ENCODE measurements at places on chromosomes 13 and 19.
A peak's percentile ranks its signal among the peaks of the same experiment; 100 is the strongest.

- no peak for DNase-seq
These were observed 3.5 kb upstream of the ZNF701 start for GRCh38 chr19:52566588-52566987.

- no peak for DNase-seq
These were observed 36.9 kb downstream of the RASA3 start for GRCh38 chr13:114095486-114095885.

DNA sequence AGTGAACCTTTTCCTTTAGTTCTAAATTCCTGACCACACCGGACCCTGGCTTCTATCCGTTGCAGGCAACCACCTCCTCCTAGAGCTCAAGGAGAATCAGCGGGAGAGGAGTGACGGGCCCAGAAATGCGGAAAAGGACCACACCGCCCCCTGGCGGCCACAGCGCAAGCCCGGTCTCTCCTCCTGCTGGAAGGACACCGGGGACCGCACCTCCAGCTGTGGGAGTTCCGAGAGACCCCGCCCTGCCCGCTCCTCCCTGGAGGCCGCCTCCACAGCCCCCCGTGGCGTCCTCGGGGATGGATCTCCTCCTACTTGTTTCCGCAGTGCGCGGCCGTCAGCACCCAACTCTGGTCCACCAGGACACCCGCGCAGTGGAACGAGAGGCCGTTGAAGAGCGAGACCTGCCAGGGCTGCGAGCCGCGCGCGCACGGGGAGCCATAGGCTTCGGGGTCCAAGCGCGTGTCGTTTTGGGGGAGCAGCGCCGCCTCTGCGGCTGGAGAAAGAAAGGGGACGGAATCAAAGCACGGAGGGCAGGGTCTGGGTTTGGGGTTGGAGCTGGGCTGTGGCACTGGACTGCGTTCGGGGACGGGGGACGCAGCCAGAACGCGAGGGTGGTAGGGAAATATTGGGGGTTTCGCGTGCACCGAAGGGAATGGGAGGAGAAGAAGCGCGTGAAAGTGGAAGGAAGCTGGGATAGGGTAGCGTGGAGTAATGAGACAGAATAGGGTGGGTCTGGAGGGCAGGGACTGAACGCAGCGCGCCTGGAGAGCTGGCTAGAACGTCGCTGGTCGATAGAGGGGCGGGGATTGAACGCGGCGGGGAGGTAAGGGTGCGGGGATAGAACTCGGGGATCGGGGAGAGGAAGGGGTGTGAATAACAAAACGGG, 2.5 kb downstream of the KLK10 start:
- peak; percentile 71 for DNase-seq

GRCh38 chr13:29905845-29906244, 55.4 kb upstream of the UBL3 start:
- DNase-seq, result no peak

- DNase-seq, result no peak
These were observed 525.3 kb downstream of the KLF12 start for GRCh38 chr13:73608711-73609485.

DNA sequence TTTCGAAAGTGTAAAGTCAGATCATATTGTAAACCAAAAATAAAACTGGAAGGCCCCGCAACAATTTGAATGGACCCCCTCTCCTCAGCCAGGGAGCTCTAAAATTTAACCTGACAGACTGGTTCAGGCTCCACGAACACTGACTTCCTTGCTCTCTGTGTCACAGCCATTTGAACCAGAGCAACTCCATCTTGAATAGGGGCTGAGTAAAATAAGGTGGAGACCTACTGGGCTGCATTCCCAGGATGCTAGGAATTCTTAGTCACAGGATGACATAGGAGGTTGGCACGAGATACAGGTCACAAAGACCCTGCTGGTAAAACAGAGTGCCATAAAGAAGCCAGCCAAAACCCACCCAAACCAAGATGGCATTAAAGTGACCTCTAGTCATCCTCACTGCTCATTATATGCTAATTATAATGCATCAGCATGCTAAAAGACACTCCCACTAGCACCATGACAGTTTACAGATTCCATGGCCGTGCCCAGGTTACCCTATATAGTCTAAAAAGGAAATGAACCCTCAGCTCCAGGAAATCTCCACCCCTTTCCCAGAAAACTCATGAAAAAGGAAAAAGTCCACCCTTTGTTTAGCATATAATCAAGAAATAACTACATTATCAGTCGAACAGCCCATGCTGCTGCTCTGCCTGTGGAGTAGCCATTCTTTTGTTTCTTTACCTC, 43.1 kb downstream of the RFXAP start:
- no peak for DNase-seq

GRCh38 chr19:31625575-31625974, 276.3 kb upstream of the TSHZ3 start:
- no peak for DNase-seq

DNA sequence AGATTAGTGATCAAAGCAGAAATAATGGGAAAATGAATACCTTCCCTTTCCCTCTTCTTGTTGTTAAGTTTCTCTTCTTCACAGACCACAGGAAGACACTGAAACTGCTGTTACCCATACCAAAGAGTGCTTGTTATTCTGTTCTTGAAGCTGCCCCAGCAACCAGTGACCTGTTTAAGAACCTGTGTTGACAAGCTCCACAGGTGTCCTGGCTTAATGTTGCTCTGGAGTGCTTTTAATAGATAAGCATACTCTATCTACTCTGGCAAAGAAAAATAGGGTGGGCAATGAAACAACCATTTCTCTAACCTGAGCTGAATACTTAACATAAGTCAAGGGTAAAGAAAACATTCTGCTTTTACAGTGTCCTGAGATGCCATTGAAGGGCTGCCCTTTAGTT, 506.7 kb upstream of the GPC6 start:
- DNase-seq, result no peak

GRCh38 chr13:94168783-94169453, 310.6 kb downstream of the DCT start:
- no peak for DNase-seq

DNA sequence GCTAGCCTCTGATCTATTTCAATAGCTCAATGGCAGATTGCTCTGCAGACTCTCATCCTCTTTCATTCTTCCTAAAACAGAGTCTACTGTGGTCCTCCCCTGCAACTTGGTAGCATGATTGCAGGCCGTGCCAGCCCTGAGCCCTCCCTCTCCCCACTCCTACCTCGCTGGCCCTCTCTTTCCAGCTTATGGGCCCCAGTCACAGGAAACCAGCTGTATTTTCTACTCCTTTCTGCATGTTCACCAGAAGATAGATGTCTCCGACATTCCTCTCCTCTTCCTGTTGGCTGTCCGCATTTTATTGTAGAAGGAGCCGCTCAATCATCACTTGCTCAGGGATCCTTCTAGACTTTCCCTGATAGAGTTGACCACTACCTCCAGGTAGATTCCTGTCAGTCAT, 50.2 kb downstream of the SERP2 start:
- DNase-seq, result peak; percentile 12

DNA sequence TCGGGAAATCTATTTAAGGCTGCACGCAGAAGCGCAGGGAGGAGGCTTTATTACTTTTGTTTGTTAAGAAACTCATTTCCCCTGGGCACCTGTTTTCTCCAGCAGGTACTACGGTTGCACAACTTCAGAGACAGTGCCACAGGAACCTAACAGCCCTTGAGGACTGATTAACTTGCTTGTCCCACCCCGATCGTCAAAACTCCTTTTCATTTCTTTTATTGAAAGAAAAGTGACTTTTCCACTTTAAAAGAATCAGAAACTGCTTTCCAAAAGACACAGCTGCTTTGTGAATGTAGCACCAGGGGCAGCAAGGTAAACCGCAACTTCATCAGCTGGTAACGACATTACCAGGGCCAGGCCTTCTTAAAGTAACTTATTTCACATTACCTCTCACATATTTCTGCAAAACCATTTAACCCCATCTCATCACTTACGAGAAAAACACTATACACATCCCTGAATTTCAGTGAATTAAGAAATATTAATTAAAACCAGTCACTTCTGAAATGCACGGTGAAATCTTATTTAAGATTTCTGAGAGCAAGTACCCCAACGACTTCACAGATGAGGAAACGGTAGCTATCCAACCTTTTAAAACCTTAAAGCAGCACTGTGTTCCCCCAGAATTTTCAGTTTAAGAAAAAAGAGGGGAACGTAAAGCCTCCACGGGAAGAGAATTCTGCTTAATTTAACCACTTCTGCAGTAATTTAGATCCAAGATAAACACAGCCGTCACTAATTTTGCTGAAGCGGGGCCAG, 1.4 kb downstream of the ANKRD10 start:
- DNase-seq, result no peak

DNA sequence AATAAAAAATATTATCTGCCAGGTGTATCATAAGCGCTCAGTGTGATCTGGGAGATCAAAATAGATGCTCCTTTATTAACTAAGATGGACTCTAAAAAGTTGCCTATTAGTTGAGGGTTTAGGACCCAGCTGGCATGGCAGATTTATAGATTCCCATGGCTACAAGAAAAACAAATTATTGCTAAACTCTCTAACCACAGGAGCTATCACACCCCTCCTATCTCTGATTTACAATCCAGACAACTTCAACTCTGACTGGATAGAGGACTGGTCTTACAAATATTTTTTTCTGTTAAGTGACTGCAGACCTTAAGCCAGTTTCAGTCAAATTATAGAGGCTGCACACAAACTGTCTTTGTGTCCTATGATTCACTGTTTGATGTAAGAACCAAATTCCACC, 45.4 kb upstream of the MYCBP2 start:
- no peak for DNase-seq

DNA sequence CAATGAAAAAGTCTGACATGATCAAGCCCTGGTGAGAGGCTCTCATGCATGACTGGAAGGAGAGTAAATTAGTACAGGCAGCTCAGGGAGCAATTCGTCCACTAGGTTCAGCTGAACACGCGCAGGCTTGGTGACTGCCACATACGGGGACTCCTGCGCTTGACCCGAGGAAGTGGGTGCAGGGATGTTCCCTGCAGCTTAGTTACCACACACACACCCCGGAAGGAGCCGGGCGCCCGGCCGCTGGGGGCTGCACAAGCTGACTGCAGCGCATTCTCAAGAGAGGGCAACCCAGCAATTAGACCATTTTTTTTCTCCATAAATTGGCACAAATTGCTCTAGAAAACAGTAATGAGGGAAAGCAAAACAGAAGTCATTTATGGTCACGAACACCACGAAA, 23.0 kb upstream of the MIER2 start:
- DNase-seq, result no peak

DNA sequence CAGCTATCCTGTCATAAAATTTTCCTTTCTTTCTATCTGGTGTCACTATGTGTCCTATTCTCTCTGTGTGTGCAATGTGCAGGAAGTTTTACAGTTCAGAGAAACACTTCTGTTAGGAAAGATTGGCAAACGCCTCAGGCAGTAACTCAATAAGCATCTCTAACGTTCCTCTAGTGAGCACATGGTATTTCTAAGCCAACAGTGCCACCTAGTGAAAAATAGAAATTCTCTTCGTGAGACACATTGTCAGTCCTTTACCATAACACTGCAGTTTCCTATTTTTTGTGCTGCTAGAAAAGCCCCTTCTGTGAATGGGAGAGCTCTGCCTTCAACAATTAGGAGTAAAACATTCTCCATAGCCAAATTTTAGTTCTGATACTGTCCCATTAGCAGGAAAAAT, 50.7 kb downstream of the ZNF723 start:
- DNase-seq, result no peak
